ENCODE measurements at places on chromosomes 6 and 20.

- peak; percentile 66 for DNase-seq
Measured at GRCh38 chr6:53651205-53651763, 14.3 kb downstream of the KLHL31 start.

DNA sequence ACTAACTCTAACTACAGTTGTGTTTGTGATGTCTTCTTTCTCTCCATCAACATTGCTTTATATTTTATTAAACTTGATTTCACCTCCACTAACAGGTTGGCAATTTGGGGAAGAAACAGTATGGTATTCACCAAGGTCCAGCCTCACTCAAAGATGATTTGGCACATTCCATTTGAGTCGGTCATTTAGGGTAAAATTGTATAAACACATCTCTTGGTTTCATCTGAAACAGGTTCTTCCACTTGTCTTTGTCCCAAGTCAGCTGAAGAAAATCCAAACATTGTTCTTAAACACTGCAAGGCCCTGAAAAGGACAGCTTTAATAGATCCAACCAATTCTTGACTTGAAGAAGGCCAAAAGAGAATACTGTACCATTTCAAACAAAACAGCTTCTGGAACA is 104.9 kb upstream of the NT5E start:
- no peak for DNase-seq

GRCh38 chr6:23388086-23388783 is 737.8 kb upstream of the NRSN1 start:
- no peak for DNase-seq

GRCh38 chr6:5095236-5095635 is 10.1 kb downstream of the PPP1R3G start:
- no peak for DNase-seq

DNA sequence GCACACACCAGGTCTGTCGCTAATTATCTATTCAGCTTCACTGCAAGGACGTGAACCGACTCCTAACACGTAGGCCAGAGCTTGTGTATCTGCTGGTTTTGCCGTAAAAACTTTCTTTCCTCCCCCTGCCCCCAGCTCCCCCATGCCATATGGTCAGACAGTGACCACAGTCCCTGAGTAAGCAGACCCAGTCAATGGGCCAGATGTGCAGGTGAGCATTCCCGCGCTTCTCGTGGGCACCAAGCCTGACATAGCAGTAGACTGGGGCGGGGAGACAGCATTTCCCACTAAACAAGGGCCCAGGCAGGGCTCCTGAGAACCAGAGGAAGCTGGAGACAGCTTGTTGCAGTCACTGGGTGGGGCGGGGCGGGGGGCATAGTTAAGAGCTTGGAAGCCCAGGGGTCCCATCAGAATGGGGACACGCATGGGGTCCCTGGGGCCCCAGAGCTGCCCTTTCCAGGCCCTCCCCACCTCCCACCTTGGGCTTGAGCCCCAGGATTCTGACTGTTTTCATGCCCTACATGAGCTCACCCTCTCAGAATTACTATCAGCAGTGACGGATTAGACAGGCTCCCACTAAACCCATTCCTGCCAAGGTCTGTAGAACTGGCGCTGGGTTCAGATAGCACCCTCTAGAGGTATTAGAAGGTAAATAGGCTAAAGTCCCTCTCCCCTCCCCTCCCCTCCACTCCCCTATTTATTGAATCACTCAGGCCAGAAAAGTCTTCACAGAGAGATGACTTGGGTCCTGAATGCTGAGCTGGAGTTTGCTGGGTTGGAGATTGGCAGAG is 51.8 kb downstream of the CDH26 start:
- no peak for DNase-seq

DNA sequence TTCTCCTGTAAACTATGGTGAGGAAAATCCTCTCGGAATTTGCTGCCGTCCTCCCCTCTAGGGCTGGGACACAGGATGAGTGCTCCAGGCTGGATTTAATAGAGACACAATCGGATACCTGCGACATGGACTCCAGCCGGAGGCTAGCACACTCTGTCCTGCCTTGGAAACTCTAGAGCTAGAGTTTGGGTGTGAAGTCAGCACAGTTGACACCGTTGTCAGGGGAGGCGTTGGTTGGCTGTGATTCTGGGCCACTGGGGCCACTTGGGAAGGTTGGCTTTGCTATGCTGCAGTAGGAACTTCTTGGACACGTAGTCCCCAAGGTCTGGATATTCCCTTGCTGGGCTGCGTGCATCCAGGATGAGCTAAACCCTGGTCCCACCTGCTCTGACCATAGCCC is 169.4 kb downstream of the NRN1 start:
- DNase-seq = no peak

DNA sequence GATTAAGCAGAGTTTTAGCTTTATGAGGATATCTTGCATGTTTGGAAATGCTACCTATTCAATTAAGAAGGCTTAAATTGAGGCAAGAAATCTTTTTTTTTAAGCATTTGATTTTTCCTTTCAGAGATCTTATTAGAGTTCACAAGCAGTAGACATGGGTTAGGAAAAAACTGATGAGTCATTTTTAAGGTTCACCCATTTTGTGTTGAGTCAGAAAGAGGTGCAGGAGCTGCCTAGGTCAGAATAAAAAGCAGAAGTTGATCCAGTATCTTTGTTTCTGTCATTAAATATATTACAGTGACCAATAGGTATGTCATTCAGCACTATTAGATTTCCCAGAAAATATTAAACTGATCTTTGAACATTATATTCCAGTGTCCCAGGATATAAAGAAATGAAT is 306.8 kb downstream of the LMBRD1 start:
- DNase-seq = no peak

- no peak for DNase-seq
Measured at GRCh38 chr20:36085686-36086267, 68.8 kb upstream of the EPB41L1 start.

DNA sequence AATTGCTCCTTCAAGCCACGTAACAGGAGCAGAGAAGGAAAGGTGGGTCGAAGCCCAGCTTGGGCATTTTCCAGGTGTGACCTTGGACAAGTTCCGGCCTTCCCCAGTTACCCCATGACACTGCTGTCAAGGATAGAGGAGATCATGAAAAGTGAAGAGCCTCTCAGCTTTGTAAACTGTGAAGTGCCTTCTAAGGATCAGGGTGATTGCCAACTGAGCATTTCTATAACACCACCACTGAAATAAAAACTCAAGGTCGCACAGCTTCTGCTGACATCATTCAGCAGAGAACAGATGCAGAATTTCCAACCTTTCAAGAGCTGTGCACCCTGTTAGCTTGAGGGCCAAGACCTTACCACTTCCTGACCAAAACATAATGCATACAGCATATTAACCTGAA is 24.0 kb upstream of the ZMYND8 start:
- no peak for DNase-seq

DNA sequence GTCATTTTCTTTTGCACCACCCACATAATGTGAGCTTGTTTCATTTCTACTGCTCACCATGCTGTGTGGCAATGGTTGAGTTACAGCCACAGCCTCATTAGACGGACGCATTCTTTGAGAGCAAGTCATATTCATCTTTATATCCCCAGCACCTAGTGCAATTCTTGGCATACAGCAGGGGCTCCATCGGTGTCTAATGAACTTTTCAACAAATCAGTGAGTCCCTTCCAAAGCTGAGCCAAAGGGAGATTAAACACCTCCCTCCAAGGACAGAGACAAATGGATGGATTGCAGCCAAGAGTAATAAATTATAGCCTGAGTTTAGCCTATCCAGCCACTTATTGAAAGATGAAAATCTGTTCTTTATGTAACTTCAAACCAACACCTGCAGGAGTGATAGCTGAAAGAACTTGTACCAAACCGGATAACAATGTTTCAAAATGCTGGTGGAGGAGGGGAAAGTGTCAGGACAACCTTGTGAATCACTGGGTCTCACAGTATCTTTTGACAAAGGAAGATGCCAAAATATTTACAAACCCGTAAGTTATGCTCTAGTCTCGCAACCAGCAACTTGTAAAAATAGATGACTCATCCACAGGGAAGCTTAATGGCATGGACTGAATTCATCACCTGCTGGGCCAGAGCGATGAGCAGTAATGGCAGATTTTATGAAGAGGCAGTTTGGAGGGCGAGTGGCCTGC is 139.0 kb downstream of the PXDC1 start:
- peak; percentile 16 for DNase-seq

DNA sequence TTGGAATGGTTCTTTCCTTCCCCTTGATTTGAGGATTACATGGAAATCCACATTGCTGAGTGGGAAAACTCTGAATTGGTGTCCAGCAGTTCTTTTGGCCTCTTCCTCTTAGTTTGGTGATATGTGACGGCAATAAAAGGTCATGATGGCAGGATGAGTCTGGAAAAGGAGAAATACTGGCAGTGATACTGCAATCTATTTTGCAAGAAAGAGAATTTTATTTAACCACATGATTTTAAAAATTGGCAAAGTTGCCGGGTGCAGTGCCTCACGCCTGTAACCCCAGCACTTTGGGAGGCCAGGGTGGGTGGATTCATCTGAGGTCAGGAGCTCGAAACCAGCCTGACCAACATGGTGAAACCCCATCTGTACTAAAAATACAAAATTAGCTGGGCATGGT is 73.1 kb downstream of the ADTRP start:
- DNase-seq = no peak

- no peak for DNase-seq
Measured at GRCh38 chr6:35552285-35552917, 39.7 kb upstream of the TULP1 start.
